ENCODE measurements at places on chromosomes 3 and 15.

GRCh38 chr3:15326037-15326436 lies 6.3 kb downstream of the SH3BP5 start:
- DNase-seq, result no peak

GRCh38 chr3:140980663-140981062 lies 39.0 kb downstream of the SLC25A36 start:
- no peak for DNase-seq

DNA sequence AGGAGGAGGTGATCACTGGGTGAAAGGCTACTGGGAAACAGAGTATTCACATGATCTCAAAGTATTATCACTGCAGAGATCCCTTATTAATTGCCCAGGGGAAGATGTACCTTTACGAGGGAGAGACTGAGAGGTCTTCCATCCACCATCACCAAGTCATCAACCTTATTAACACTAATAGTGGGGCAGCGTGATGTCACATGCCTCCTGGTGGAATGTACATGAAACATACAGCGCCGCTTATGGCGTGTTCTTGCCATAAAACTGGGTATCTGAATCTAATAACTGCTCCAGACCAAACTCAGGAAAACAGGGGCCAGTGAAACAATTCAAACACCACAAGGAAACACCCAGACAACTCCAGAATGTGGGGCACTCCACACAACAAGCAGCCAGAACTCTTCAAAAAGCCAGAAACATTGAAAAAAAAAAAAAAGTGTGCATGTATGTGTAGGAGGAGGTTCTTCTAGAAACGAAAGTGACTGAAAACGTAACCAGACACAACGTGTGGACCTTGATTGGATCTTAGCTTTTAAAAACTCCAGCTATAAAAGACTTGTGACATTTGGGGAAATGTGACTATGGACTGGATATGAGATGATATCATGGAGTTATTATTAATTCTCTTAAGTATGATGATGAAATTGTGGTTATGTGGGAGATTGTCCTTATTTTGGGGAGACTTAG lies 4.6 kb downstream of the STIMATE start:
- DNase-seq, result no peak

DNA sequence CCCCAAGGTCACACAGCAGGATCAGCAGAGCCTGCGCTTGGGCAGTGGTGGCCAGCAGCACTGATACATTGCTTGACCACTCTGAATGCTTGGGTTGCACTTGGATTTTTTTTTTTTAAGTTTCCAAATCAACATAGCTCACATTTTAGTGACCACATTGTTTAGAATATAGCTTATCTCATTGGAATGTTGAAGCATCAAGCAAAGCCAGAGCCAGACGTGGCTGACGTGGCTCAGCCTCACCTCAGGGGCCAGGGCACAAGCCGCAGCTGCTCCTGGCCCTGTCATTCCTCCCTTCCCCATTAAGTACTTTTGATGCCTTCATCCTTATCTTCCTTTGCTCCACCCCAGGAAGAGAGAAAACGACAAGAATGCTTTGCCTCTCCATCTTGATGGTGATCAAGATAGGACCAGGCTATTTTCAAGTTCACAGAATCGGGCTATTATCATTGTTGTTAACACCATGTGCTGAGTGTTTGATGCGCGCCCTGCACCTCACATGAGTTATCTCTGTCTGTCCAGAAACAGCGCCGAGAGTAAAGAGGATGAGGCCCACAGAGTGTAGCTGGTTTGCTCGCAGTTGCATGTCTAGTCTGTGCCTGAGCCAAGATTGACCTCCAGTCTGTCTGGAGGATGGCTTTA lies 75.8 kb downstream of the AAGAB start:
- DNase-seq, result no peak

DNA sequence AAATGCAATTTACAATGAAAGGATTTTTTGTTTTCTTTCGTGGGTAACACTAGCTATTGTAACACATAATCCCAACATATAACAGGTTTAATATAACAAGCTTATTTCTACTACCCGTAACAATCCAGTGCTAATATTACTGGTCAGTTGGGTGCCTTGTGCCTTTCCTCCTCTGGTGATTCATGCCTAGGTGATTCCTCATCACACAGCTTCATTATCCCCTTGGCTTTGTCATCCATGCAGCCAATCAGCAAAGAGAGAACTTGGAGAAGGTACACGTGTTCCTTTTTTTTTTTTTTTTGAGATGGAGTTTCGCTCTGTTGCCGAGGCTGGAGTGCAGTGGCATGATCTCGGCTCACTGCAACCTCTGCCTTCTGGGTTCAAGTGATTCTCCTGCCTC lies 30.7 kb downstream of the CHST14 start:
- no peak for DNase-seq

DNA sequence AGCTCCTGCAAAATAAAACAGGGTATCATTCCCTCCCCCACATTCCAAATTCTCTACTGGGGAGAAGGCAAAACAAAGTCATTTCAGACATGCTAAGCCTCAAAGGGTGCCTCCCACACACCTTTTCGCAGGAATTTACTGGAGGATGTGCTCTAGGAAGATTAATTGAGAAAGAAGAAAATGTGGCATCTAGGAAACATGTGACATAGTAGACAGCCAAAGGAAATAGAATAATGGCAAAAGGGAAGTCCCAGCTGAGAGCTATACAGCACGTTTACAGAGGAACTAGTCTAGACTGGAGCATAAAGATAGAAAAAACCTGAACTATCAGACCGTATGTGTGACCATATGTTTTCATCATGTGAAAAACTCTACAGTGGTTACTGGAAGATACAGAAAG lies 58.8 kb upstream of the MELTF start:
- DNase-seq, result no peak

DNA sequence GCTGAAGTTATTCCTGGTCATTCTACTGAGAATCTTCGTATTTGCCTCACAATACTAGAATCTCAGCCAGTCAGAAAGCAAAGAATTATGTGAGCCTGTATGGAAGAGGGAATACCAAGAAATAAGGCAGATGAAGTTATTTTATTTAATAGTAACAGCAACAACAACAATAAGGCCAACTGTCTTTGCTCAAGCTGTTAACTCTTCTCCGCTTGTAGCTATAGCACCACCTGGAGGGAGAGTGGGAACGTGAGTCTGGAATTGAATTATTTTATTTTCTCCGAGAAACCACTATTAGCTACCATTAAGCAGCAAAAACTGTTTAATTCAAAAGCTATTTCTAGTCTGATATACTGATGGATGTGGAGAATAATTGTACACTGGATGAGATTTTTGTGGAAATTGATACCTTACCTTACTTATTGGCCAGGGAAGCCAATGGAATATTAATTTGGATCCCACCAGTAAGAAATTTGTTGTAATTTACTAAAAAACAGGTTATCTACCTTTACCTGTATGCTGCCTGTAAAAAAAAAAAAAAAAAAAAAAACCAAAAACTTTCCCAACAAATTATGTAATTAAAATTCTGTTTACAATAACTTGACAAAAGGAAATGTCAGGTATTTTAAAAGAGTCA lies 50.1 kb downstream of the CALML4 start:
- peak; percentile 27 for DNase-seq

DNA sequence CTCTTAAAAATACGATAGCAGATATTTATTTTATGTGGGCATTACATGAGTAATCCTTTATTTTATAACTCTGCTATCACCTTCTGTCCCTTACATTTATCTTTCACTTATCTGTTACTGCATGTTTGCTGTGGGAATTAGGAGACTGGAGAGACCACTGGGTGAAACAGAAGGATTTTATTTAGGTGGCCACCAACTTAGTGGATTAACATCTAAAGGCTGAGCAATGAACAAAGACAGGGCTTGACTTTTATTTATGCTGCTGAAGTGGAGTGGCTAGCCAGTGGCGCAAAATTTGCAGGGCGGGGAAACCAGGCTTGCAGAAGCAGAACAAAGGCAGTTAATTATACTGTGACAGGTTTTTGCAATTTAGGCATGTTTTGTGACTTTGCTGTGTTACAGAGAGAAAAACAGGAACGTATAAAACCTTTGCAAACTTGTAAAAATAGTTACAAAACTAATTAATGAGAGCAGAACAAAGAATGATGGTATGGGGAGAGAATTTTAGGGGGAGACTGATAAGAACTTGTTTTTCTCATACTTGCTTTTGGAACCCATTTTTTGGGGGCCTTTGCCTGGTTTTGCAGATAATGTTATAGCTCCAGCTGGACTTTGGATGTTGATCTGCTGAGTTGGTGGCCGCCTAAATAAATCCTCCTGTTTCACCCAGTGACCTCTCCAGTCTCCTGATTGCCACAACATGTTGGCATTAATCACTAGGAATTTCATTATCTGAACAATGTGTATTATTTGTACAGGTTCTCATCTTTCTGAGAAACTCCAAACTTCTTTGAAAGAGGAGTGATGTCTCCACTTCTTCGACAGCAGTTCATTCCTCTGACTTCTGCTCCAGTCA lies 18.0 kb downstream of the KLHL24 start:
- peak; percentile 23 for DNase-seq

DNA sequence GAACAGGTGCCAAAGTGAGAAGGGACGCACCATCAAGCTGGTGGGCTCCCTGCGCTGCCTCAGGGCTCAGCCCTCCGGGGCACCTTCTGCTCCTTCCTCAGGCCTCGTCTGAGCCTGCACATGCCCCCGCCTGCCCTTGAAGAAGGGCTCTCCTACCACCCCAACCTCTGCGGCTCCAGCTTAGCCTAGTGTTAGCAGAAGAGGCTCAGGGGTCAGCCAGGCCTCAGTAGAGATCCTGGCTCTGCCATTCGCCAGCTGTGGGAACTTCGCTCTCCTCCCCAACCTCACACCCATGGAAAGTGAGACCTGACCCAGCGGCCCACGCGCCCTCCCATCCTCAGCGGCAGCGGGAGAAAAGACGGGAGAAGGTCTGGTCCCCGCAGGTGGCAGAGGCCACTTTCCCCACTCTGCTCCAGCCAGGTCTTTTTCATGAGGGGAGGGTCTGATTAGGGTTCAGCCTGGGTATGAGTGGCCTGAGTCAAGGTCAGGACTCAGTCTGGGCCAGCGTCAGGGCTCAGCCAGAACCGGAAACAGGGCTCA lies 8.2 kb downstream of the GRIP2 start:
- DNase-seq, result no peak

GRCh38 chr15:77825546-77825945 lies 192.8 kb upstream of the LINGO1 start:
- no peak for DNase-seq

- no peak for DNase-seq
Observed at GRCh38 chr15:67181221-67181639, 73.2 kb downstream of the AAGAB start.

DNA sequence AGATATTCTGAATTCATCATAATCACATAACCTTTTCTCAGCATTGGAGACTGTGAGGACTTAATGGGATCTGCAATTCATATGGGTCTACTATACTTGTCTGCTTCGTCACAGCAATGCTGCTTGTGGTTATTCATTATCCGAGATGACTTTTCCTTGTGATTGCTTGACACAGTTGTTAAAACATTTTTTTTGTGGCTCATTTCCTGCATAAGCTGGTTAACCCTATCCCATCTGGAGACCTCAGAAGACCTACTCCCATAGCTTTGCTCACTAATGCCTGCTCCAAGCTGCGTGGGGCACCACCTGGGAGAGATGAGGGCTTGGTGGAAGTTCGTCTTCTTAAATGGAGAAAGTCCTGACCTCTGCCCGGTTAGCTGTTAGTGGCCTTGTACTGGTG lies 360.8 kb downstream of the CHST2 start:
- no peak for DNase-seq

DNA sequence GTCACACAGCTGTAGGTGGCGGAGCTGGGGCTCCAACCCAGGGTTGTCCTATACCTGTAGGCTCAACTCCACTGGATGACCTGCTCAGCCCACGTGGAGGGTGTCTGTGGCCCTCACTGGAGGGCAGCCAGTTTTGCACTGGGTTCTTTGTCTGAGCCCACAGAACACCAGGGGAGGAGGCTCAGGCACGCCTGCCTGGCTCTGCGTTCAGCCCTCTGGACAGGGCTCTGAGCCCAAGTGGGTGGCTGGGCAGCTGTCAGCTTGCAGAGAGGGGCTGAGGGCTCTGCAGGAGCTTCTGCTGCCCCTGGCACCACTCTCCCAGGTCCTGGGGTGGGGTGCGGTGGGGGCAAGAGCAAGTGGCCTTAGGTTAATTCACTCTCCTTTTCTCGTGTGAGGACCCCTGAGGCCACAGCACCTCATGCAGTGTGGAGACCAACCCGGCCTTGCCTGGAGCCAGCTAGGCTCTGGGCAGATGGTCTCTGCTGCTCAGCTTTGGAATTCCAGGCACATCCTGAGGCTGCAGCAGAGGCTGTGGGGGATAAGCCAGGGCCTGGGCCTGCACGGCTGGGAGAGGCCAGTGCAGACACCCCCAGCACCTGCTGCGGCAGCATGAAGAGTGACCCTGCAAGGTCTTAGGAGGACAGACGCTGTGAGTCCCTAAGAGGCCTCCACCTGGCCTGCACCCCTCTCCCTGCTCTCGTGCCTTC lies 23.5 kb downstream of the DUSP7 start:
- no peak for DNase-seq

- DNase-seq, result no peak
Observed at GRCh38 chr15:56929933-56930332, 11.5 kb downstream of the TCF12 start.

DNA sequence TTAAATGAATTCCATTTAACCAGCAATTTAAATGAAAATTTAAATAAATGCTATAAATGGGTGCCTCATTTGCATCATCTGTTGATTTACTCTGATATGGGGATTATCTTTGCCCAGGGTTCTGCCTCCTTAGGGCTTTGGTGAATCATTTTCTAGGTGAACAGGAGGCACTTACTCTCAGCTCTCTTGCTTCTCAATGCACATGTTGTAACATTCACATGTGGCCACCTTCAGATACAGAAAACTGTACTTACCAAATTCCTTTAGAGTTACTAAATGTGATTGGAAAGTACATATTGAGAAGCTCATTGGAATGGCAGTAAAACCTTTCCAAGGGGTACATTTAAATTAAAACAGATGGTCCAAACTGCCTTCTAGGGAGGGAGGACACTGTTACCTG lies 20.8 kb downstream of the GADL1 start:
- no peak for DNase-seq

GRCh38 chr3:34008191-34008590 lies 209.8 kb downstream of the PDCD6IP start:
- no peak for DNase-seq

- DNase-seq, result no peak
Observed at GRCh38 chr3:1195947-1196346, 103.1 kb downstream of the CNTN6 start.

DNA sequence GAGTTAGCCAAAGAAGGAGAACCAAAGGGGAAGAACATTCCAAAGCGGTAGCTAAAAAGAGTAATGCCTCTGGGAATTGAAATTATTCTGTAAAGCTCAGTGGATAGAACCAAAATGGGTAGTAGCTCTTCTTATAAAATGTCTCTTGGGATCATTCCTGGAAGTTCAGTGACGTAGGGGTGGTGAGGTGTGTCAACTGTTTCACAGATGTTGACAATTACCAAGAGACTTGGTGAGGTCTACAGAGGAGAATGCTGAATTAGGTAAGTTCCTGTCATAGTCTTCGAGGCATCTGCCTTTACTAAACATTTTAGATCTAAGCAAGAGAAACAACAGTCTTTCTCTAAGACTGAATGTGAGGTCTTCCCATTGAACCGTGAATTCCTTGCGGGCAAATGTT lies 67.8 kb downstream of the TPRG1 start:
- DNase-seq, result no peak

GRCh38 chr15:59191855-59192237 lies 14.8 kb upstream of the LDHAL6B start:
- peak; percentile 55 for DNase-seq

- no peak for DNase-seq
Observed at GRCh38 chr3:72892081-72892775, 4.4 kb downstream of the GXYLT2 start.

GRCh38 chr15:95556866-95557225 lies 773.7 kb upstream of the NR2F2 start:
- DNase-seq, result peak; percentile 3

Data from HCT116 (cell line).